ENCODE measurements at places on chromosomes 16 and 17.
A peak's percentile ranks its signal among the peaks of the same experiment; 100 is the strongest.

- no peak for DNase-seq
Observed at GRCh38 chr16:12754824-12755543, 48.7 kb downstream of the CPPED1 start.

- DNase-seq, result no peak
Observed at GRCh38 chr16:88468275-88469129, 15.4 kb downstream of the ZFPM1 start.

GRCh38 chr17:4087911-4088693, 54.7 kb downstream of the ZZEF1 start:
- no peak for DNase-seq

DNA sequence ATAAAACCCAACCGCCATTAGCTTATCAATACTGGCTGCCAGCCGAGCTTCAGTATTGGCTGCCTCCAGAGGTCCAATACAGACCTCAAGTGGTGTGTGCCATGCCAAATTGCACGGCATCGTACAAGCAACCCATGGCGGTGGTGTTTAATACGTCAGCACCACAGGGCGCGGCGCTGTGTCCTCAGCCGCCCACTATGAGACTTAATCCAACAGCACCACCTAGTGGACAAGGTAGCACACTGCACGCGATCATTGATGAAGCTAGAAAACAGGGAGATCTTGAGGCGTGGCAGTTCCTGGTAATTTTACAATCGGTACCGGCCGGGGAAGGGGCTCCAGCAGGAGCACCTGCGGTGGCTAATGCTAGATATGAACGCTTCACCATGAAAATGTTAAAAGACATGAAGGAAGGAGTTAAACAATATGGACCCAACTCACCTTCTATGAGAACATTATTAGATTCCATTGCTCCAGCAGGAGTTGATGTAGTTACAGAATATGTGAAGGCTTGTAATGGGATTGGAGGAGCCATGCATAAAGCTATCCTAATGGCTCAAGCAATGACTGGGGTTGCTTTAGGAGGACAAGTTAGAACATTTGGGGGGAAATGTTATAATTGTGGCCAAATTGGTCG, 15.4 kb downstream of the FLYWCH1 start:
- DNase-seq, result peak; percentile 68

GRCh38 chr16:57531253-57531575, 5.2 kb downstream of the CCDC102A start:
- no peak for DNase-seq

DNA sequence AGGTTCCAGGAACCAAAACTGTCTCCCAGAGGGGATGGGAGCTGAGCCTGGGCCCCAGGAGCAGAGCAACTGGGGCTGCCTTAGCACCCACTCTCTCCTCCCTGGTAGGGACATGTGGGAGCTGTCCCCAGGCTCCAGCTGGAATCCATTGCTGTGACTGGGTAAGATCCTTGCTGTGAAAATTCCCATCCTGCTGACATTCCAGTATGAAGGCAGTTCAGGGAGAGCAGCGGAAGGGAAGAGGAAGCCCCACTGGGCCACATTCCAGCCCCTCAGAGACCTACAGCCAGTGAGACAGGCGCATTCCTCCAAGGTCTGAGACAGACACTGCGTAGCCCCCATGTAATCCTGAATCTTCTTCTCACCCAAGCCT, 24.2 kb downstream of the MYO18A start:
- DNase-seq, result no peak

DNA sequence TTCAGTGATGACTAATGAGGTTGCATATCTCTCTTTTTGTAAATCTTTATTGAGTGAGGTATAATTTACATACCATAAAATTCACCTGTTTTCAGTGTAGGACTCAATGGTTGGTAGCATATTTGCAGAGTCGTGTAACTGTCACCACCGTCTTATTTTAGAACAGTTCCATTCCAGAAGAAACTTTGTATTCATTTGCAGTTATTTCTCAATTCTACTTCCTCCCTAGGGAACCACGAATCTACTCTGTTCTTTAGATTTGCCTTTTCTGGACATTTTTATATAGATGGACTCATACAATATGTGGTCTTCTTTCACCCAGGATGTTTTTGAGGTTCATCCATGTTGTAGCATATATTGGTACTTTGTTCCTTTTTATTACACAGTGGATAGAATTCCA, 3.7 kb downstream of the FTO start:
- DNase-seq, result no peak

DNA sequence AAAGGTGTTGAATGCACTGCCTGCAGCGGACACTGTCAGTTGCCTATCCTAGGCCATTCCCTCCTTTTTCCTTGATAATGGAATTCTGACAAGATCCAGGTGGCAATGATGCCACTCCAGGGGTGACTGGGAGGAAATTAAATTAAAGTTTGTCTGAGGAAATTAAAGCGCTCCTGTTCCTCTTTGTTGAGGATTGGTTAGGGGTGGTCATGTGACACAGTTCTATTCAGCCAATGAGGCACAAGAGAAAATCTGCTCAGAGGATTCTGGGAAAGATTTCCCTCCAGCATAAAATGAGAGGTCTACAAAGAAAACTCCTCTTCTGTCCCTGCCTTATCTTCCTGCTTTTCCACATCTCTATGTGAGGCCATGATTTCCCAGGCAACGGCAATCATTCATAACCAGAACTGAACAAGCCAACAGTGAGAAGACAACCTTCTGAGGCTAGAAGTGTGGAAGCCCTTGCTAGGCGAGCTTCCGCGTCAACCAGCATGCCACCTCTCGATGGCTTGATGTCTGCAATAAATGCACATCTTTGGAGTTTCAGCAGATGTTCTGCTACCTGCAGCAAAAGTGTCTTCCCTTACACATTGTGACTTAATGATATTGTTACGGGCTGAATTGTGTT, 5.6 kb upstream of the BCO1 start:
- no peak for DNase-seq

DNA sequence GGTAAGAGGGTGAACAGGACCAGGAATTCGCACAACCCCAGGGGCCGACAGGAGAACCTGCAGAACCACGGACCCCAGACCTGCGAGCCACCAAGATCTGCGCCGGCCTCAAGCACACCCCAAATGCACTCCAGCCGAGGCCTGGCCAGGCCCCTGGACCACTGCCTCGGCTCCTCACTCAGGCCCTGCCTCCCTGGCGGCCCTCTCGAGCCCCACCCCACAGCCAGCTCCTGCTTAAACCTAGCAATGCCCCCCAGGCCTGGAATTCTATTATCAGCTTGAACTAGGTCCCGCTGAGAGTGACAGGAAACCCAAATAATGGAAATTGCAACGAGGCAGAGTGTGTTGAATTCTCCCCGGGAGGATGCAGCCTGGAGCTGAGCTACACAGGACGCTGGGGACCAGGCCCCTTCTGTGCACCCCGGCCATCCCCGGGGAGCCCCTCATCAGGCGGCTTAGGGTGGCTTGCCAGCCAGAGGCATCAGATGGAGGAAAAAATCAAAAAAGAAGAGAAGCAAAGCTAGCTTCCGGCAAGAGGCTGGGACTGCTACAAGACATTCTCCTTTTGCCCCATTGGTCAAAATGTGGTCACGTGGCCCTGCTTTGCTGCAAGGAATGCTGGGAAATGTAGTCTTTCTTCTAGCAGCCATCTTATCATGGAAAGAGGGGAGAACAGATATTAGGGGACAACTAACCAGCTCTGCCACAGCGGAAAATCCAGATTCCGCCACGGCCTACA, 2.4 kb upstream of the ENPP7 start:
- peak; percentile 62 for DNase-seq

GRCh38 chr16:79331066-79331465, 269.5 kb downstream of the MAF start:
- no peak for DNase-seq

DNA sequence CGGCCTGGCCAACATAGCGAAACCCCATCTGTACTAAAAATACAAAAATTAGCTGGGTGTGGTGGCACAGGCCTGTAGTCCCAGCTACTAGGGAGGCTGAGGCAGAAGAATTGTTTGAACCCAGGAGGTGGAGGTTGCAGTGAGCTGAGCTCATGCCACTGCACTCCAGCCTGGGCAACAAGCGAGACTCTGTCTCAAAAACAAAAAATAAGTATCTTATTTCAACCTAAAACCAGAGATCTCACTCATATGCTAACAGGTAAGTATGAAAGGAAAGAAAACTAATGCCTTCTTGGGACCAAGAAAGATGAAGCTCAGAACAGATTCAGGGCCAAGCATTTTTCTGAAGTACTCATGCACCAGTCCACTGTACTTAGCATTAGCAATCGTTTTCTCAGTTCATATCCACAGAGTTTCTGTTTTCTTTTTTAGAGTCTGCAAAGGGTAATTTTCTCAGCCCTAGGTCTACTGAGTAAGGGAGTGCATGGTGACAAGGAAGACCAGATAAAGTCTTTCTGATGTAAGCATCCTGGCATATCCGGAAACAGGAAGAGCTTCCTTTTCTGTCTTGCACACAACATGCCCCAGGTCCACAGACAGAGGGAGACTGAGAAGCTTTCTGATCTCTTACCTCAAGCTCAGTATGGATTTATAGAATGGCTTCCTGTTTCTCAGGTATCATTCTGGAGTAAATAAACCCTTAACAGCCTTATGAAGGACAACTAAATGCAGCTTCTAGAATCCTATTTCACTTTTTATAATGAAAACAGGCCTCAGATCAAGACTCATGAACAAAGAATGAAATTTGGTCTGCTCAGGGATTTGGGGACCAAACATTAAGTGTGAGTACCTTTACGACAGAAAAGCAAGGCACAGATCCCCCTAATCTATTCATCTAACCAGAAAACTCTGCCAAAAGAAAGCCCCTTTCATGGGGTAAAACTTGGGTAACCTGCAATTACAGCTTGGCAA, 38.7 kb upstream of the FOXJ1 start:
- DNase-seq, result no peak

GRCh38 chr16:84509032-84509950, 4.8 kb upstream of the MEAK7 start:
- no peak for DNase-seq

- no peak for DNase-seq
Observed at GRCh38 chr16:56985962-56986360, 3.4 kb upstream of the NLRC5 start.

DNA sequence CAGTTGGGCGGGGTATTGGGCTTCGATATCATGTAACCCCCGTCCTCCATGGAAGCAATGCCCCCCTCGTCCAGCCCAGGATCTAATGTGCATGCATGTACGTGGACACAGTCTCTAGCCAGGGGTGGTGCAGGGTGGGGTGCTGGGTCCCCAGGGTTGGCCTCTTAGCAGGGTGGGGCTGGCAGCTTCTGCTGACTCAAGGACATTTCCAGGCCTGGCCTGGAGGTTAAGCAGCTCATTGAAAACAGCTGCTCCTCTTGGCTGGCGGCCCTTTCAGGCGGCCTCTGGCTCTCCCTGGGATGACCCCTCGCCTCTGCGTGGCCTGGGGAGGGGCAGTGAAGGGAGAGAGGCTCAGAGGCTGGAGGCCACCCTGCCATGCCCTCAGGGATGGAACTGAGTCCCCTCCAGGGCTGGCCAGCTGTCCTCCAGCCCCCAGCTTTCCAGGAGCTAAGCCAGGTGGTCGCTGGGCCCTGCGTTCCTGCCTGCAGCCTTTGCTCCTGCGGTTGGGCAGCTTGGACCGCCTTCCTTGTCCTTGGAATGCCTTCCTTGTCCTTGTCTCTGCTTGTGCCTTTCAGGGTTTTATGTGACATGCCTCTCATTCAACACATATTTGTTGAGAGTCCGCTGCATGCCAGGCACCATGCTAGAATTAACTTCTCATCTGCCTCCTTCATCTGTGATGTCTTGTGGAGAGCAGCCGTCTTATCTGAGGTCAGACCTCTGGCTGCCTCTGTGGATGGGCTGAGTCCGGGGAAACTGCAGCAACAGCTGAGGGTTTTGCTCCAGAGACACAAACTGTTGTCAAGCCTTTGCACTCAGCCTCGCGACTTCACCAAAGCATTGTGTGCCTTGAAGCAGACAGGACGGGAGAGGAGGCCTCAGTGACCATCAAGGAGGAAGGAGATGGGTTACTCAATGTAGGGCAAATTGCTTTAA, 26.6 kb downstream of the MRC2 start:
- DNase-seq, result no peak

DNA sequence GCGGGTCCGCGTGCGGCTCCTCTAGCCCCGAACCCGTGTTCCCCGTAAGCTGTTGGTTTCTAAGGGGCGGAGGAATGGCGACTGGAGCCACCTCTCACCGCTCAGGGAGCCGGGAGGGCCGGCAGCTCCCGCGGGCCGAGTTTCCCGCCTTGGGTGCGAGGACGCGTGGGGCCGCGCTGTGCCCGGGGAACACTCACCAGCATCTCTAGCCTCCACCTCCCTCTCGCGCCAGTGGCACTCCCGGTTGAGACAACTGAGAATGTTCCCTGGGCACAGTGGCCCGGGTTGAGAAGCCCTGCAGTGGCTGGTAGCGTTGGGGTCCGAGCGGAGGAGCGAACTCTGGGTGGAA, 560 bp downstream of the TELO2 start:
- no peak for DNase-seq

- no peak for DNase-seq
Observed at GRCh38 chr17:76079956-76080767, 1.2 kb downstream of the ZACN start.

DNA sequence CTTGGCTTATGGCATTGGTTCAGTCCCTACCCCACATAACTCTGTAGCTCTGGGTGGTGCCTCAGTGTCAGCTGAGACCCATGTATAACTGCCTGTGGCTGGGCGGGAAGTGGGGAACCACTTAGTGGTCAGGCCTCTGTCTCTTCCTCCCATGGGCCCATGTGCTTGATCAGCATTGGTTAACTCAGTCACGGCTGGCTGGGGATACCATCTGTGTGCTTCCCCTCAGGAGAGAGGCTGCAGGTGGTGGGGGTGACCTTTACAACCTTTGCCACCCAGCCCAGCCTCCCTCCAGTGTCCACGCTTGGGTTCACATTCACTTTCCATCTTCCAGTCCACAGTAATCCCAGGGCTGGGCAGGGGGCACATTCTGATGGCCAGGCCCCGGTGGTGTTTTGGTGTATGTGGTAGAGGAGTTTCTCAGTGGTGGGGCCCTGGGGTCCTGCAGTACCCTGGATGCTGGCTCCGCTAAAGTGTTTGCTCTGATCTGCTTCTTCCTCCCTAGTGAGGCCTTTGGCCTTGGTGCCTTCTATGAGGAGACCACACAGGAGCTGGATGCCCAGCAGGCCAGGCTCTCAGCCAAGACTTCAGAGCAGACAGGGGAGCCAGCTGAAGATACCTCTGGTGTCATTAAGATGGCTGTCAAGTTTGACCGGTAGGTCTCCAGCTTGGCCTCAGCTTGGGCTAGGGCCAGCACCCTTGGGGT, 10.2 kb upstream of the NFATC3 start:
- DNase-seq, result peak; percentile 46

- no peak for DNase-seq
Observed at GRCh38 chr16:25481636-25482035, 210.1 kb upstream of the HS3ST4 start.

GRCh38 chr17:7882629-7883028, 6.0 kb upstream of the CHD3 start:
- no peak for DNase-seq

DNA sequence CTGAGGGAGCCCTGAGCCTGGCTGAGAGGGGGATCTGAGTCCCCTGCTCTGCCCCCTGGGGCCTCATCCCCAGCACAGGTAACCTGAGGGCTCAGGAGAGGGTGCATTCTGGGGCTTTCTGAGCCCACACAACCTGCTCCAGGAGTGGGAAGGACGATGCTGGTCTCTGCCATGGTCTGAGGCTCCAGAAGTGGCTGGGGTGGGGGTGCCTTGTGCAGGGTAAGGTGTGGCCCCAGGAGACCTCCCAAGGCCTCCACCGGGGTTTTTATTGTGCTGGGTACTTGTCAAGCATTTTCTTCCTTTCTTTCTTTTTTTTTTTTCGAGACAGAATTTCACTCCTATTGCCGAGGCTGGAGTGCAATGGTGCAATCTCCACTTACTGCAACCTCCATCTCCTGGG, 300 bp downstream of the CTRB1 start:
- DNase-seq, result no peak

Data from stimulated activated CD8-positive, alpha-beta memory T cell treated with anti-CD3 and anti-CD28 coated beads, Interleukin-7, amount 100 ng/mL, for 1 hour (primary cell).